ENCODE measurements at places on chromosomes 6 and 20.

DNA sequence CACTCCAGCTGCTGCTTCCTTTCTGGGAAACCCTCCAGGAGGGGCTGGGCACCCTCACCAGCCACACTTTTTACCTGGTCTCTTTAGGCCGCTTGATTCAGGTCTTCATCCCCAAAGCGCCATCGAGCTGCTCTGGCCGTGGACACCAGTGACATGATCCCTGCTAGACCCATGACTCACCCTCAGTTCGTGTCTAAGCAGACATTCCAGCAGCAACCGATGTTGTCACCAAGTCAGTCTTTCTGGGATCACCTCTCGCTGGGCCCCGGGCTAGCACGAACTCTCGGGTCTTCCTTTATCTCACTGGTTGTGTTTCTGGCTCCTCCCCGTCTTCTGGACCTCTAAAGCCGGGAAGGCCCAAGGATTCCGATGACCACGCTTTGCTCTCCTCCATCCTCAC, 43.0 kb upstream of the GPR31 start:
- no peak for DNase-seq

DNA sequence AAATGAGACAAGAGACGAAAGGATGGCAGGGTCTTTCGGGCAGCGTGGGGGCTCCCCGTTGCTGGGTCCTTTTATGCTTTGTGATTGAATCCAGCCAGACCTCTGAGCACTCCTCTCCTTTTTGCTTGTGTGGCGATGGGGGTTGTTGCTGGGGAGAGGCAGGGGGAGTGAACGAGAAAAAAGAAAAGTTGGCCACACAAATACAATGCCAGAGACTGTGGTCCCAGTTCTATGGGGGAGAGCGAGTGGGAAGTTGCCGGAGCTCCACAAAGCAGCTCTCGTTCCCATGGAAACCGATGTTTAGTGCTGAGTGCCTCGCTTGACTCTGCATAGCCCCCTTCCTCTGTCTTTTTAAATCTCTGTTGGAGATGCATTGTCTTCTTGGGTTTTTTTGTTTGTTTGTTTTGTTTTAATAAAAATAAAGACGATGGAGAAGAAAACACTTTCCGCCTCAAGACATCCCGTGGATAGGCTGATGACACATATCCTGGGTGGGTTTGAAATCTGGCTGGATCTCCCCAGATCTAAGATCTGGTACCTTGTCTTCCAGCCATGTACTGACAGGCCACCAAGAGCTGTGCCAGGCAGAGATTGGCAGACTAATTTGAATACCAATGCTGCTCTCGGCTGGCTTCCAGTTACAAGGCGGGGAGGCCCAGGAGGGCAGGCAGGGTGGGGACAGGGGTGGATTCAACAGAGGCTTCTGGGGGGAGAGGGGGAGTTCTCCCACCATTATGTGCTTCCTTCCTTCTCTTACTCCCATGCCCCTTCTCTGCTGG, 529.3 kb downstream of the QKI start:
- no peak for DNase-seq

DNA sequence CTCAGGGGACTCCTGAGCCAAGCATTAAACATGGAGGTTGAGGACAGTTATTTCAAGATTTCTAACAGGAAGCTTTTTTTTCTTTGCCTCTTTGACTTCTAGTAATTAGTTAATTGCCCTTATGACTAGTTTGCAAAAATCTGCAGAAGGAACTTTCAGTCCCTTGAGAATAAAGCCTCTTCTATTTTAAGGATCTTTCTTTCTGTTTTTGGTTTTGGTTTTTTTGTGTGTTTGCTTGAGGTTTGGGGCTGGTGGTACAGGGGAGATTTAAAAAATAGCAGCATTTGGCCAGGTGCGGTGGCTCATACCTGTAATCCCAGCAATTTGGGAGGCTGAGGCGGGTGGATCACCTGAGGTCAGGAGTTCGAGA, 259.3 kb downstream of the BMP7 start:
- DNase-seq, result no peak

- peak; percentile 10 for DNase-seq
These were observed 146.9 kb downstream of the PHACTR3 start for GRCh38 chr20:59751075-59751711.

DNA sequence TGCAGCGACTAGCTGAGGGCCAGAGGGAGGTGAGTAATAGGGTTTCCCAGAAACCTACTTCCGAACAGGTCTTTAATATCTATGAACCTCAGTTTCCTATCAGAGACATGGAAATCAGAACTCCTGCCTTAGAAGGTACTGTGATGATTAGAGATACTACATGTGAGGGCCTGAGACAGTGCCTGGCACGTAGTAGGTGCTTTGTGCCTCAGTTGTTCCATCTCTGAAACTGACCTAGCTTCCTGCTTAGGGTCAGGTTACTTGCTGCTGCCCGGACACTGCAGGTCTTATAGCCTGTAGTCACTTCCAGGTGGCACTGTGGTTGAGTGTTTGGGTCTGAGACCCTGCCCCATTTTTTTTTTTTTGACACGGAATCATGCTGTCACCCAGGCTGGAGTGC, 20.9 kb downstream of the RAB44 start:
- DNase-seq, result no peak

- no peak for DNase-seq
These were observed 76.0 kb downstream of the THBS2 start for GRCh38 chr6:169177516-169178166.

GRCh38 chr6:47455533-47456209, 21.9 kb upstream of the CD2AP start:
- DNase-seq, result no peak

GRCh38 chr6:118277631-118278030, 270.5 kb upstream of the PLN start:
- no peak for DNase-seq

DNA sequence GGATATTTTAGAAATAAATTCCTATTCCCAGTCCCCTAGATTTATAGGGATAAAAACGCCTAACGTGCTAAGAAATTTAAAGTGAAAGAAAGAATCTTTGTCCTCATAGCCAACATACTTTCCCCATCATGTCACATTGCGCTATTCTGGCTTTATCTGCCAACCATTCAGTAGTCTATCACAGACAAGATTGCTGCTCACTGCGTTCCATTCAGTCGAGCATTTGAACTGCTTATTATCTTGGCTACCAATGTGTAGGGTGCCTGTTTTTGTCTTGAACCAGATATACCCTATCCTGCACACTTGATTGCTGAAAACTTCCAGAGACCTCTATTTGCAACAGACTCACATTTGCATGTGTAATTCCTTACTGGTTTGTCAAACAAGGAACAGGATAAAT, 751.5 kb downstream of the EPHA7 start:
- DNase-seq, result no peak

DNA sequence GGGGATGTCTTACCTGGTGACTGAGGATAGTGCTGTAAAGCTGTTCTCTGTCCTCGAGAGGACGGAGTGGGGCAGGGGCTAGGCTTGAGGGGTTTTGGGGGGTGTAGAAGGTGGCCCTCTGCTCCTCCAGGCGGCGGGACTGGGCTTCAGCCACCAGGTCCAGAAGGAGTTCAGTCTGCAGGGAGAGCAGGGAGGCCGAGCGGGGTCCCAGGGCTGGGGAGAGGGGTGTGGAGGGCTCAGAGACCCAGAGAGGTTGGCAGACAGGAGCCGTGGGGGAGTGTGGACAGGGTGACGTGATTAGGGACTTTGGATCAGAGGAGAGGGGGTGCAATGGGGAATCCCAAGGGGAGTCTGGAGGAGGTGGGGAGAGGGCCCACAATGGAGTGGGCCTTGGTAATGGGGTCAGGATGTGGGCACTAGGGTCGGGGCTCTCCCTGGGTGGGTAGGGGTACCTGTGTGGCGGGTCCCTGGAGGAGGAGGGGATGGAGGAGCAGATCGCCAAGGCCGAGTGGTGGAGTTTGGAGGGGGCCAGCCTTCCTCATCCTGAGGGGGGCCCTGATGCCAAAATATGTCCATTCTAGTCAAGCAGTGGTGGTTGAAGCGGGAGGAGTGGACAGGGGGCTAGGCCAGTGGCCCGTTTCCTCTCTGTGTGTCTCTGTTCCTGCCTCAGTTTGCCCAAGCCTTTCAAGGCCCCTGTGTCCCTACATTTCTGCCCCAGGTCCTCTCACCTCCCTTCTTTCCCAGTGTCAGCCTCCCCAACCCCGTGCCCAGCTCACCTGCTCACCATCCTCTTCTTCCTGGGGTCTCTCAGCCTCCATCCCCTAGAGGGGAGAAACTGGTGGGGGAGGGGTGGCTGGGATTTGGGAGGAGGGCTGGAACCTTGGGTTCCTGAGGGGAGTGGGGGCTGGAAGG, 491 bp downstream of the GPSM3 start:
- DNase-seq, result no peak
